ENCODE measurements at places on chromosomes 5 and 9.
A peak's percentile ranks its signal among the peaks of the same experiment; 100 is the strongest.

GRCh38 chr9:27365707-27366376, 68.9 kb upstream of the EQTN start:
- no peak for DNase-seq

DNA sequence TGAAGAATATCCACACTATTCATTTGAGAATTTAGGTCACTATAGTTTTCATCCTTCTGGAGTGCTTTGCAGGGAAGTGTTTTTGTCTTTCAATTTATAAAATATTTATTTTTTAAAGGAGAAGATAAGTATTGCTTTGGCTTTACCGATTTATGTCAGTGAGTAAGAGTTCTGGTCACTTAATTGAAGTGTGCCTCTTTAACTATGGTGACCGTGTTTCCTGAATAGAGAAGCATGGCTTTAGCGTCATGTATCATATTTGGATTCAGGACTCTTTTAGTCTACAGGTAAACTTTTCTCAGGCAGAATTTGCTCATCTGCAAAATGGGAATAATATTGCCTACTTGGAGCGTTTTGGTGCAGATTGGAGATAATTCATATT, 902 bp downstream of the BDP1 start:
- DNase-seq = no peak

DNA sequence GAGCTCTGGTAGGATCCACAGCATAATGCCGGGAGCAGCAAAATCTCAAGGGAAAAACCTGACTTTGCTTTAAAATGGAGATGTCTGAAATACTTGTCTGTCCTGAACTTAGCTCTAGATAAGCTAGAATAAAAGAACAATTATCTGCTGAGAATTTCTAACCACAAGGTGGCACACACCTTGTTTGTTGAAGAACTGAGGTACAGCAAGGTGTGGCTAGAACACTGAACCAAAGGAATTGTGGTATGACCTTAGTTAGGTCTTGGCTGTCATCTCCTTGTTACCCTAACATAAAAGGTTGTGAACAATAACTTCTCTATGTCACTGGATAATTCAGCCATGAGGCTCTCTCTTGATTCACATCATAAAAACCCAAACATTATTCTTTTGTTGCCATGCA, 72.3 kb upstream of the ANXA1 start:
- DNase-seq = no peak

DNA sequence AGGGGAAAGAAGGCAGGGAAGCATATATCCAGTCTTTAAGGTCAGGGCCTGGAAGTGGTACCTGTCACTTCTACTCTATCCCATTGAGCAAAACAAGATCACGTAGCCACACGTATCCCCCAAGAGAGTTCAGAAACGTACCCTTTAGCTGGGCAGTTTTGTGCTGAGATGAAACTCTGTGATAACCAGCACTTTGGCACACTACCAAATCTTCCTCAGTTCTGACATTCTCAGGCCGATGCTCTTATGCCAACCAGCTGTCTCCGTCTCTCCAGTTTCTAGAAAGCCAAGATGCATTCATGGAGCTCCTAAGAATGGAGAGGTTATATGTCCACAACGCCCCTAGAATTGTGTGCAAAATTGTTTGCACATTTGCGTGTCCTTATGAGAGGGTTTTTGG, 176.6 kb upstream of the MSX2 start:
- DNase-seq = no peak

DNA sequence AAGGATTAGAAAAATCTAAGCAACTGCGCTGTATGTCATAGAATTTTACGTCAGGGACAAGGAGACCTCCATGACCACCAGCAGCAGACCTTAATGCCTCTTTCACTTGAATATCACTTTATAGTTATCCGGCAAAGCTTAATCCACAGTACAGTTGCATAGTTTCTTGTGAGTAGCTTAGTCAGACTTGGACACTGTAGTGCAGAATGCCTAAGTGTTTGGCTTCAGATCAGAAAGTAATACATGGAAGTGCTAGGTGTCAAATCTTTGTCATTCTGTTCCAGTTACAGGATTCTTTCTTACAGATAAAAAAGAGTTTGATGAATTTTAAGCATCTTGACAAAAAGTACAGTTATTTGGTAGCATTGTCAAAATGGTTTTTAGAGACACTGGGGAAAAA, 239.9 kb upstream of the PAPPA start:
- DNase-seq = no peak

DNA sequence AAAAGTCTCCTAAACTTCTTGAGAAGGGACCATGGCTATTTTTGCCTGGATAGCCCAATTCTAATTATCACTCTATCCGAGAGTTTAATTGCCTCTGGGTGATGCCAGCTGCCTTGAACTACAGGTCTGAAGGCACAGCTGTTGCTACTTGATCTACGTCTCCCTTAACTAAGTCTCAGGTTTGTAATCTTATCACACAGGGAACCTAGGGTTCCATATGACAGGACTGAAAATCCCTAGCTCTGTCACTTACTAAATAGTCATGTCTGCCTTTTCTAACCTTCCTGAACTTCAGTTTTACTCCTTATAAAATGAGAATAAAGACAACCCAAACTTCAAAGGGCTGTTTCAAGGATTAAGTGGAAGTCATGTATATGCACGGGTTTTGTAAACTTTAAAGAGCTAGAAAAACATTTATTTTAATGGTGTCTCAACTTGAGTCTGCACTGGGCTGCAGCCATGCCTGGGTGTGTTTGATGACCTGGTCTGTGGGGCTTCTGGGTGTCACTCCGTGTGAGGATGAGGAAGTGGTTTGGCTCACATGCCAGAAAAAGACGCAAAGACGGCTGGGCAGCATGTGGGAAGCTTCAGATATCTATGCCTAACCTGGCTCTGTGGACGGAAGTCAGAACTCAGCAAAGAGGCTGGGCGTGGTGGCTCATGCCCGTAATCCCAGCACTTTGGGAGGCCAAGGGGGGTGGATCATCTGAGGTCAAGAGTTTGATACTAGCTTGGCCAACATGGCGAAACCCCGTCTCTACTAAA, 129.3 kb upstream of the SLC44A1 start:
- peak; percentile 72 for DNase-seq

DNA sequence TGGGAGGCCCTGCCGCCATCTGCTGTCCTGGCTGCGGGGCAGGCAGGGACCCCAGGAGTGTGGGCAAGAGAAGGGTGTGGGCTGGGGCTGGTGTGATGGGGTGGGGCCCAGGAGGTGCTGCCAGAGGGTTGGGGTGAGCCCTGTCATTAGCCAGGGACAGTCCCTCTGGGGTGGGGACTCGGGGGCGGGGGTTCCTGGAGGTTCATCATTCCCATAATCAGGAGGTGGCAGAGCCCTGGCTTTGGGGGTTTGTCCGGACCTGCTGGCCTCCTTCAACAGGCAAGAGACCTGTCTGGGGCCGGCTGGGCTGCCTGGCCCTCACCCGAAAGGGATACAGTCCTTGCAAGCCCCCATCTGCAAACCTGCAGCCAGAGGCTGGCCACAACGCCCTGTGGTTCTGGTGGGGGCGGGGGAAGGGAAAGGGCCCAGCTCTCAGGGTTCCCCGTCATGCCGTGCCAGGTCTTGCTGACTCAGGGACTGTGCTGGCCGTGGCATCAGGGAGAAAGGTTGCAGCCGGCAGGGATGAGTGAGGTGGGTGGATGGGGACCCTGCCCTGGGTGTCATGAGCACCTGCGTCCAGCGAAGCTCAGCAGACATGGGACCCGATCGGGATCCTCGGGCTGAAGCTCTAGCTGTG, 65.2 kb downstream of the MRPL36 start:
- no peak for DNase-seq

GRCh38 chr9:109052416-109052815, 39.1 kb upstream of the CTNNAL1 start:
- DNase-seq = no peak

- peak; percentile 77 for DNase-seq
Observed at GRCh38 chr5:181261320-181262049, 542 bp upstream of the TRIM52 start.

GRCh38 chr5:135873831-135874230, 21.8 kb downstream of the IL9 start:
- no peak for DNase-seq

GRCh38 chr5:146548781-146549449, 32.9 kb upstream of the GPR151 start:
- DNase-seq = no peak

DNA sequence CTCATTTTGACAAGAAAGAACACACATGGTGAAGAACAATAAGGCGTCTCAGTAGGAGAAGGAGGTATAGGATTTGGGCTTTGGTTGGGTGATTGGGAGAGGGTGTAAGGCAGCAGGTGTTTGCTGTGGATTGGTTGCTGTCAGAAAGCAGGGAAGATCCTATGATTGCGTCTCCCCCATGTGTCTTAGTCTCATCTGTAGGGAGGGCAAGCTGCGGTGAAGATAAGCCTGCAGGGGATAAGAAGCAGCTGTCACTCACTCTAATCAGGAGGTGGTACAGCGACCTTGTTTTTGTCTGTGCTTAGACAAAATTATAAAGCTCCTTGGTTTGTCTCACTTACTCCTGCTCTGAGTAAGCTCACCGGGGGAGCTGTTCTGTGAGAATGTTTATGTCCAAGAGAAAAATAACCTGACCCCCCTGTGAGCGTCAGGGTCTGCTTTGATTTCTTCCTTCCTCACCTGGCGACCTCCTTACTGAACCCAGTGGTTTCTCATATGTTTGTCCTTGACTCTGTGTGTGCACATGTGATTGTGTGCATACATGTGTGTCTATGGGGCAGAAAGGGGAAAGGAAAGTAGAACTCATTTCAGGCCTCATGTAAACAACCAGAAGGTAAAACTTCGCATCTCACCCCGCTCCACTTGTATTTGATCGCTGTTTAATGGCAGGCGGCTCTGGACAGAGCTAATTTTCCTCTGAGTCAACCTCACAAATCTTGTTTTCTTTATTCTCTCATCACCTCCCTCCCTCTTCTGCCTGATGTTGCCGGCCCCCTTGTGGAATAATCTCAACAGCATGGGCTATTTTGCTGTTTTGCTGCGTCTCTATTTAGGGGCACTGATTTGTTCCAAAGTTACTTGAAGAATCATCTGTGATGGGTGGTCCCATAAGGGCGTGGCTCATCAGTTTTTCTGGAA, 105.6 kb downstream of the TENT4A start:
- no peak for DNase-seq

DNA sequence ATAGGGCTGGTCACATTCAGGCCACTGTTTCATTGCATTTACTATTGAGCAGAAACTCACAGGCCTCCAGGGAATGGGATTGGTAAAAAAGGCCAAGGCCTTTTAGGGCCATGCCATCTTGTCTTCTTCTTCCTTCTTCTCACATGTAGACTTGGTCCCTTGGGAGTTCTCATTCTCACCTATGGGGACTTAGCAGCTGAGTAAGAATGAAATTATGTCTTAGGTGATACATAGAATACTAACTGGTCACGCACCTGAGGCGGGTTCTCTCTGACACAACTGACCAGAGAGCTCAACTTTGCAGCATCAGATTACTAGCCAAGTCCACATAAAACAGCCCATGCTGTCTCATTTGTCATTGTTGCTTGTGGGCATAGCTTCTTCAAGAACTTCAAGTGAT, 641.8 kb downstream of the EFNA5 start:
- DNase-seq = no peak

GRCh38 chr9:4305065-4305985, 5.5 kb upstream of the GLIS3 start:
- no peak for DNase-seq

- no peak for DNase-seq
Observed at GRCh38 chr9:110143485-110143884, 64.5 kb downstream of the C9orf152 start.
